GM13976 (cell line): ENCODE measurements at places on chromosomes 6 and 20.

- DNase-seq, result no peak
These were observed 30.9 kb upstream of the SLC24A3 start for GRCh38 chr20:19181552-19181951.

- no peak for DNase-seq
These were observed 18.3 kb upstream of the FOXP4 start for GRCh38 chr6:41527721-41528408.

GRCh38 chr20:53948383-53949318 is 121.7 kb downstream of the BCAS1 start:
- DNase-seq, result no peak

- peak; percentile 88 for DNase-seq
These were observed at the start of gene CDK5RAP1 for GRCh38 chr20:33401184-33401920. Gene CDK5RAP1 (minus strand): TSS chr20:33401519. CDS start chr20:33397064, 4,455 bp downstream.

GRCh38 chr6:13908955-13909381 is 15.8 kb upstream of the RNF182 start:
- DNase-seq, result peak; percentile 73
